Glutamatergic neuron (in vitro differentiated cells): ENCODE measurements at places on chromosomes 12 and 14. TPM values are rescaled to one million over a fixed set of nuclear protein-coding genes. Genes with fewer than 3 reads are reported as not detected.

Gene SYCP3
- total RNA-seq = not detected

DNA sequence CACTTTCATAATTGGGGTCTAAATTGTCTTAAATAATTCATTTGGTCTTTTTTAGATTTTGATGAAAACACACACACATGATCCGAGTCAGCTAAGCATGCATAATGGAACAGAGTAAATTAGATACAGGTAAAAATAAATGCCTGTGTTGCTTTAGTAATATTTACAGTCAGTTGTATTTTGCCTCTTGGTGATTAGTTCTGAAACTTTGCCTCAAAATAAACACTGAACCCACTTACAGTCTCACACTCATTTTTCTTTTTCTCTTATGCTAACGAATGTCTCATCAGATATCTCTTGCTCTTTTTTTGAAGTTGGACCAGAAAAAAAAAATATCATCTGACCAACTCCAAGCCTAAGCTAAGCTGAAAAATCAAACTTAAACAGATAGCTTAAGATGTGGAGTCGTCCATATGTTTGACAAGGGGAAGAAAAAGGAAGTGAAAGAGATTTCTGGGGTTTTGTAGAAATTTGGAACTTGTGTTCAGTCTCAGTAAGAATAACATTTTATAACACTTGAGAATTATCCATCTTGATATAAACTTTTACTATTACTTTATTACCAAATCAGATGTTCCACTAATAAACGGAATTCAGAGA, 592.5 kb downstream of the RPL10L start:
- no peak overlapping the region for H3K27ac ChIP-seq
- DNase-seq = no peak
- H3K4me3 ChIP-seq = no peak overlapping the region
- no peaks in the 10 kb centered on the region for H3K36me3 ChIP-seq

Gene CLEC4D
- not detected for total RNA-seq

Gene LALBA
- total RNA-seq = not detected

DNA sequence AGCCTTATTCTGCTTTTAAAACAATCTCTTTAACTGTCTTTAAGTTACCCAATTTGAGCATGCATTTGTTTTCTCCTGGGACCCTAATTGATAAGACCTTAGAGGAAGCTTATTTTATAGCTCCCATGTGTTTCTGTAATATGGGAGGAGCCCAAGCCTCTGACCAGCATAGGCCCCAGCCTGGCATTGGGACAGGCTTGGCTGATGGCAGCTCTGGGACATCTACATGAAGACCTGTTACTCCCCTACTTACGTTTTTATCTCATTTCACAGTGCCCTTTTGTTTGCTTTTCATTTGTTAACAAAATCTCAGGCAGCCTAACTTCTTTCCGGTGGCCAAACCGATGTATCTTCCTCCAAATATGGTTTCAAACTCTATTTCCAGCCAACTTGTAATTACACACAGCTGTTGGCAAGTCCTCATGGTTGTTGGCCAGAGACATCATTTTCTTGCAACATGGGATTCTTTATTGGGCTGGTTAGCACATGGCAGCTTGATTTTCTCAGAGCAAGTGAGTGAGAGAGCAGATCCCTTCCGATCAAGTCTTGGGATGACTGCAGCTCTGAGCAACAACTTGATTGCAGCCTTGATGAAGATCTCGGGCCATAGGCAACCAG, 1117.5 kb downstream of the AACS start:
- no peaks in the 10 kb centered on the region for H3K4me1 ChIP-seq
- H3K27me3 ChIP-seq = peaks cover 11% of the 10 kb centered on the region

GRCh38 chr14:99546234-99546879, 57.6 kb downstream of the CCDC85C start:
- DNase-seq = no peak
- H3K27ac ChIP-seq = no peak overlapping the region
- peaks cover 18% of the 10 kb centered on the region for H3K27me3 ChIP-seq
- H3K4me1 ChIP-seq = peaks cover 35% of the 10 kb centered on the region
- H3K36me3 ChIP-seq = no peaks in the 10 kb centered on the region
- peak overlapping the region; percentile 51 for H3K4me3 ChIP-seq

GRCh38 chr12:121796855-121797751, 3.6 kb upstream of the RHOF start:
- H3K27me3 ChIP-seq = peaks cover 48% of the 10 kb centered on the region
- peaks cover 7% of the 10 kb centered on the region for H3K36me3 ChIP-seq
- H3K27ac ChIP-seq = peak overlapping the region; percentile 98
- peaks cover 22% of the 10 kb centered on the region for H3K4me1 ChIP-seq

Gene CD163
- total RNA-seq = 20.6 TPM

Gene HCAR2
- total RNA-seq = not detected

DNA sequence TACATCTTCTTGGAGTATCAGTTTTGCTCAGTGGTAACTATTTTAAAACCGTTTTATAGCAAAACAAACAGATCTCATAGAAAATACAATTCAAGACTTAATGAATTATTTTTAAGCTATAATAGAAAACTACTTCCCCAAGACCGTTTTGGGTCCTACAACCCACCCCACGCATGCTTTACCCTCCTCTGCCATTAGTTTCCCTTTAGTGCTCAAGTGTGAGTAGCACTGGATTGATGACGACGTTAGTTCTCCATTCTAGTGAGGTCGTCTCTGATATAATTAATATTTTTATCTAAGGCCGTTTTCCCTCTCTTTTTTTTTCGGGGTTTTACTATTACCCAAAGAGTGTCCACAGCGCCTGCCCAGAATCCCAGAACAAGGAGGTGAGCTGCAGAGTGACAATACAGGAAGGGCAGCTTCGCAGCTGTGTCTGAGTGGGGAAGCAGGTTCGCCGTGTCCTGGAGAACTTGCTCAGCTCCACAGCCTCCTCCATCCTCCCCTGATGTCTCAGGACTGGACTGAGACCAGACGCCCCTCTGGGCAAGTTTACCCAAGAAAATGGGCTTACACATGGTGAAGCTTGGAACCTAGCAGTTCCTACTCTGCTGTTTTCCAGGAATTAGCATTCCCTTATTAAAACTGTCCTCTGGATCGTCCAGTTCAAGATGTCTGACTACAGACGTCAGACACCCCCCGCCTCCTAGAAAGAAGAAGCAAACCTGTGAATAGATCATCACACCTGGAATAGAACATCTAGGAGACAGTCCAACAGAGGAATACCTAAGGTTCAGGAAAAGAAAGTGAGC, 31.9 kb upstream of the MON2 start:
- H3K4me3 ChIP-seq = peak overlapping the region; percentile 62
- H3K4me1 ChIP-seq = no peaks in the 10 kb centered on the region
- H3K36me3 ChIP-seq = no peaks in the 10 kb centered on the region
- no peak for DNase-seq
- no peak overlapping the region for H3K27ac ChIP-seq
- H3K27me3 ChIP-seq = peaks cover 6% of the 10 kb centered on the region

- no peaks in the 10 kb centered on the region for H3K36me3 ChIP-seq
- H3K27ac ChIP-seq = no peak overlapping the region
- H3K4me3 ChIP-seq = peak overlapping the region; percentile 27
- peaks cover 23% of the 10 kb centered on the region for H3K4me1 ChIP-seq
- no peak for DNase-seq
These were observed 1.2 kb upstream of the GIT2 start for GRCh38 chr12:109997393-109997792.

DNA sequence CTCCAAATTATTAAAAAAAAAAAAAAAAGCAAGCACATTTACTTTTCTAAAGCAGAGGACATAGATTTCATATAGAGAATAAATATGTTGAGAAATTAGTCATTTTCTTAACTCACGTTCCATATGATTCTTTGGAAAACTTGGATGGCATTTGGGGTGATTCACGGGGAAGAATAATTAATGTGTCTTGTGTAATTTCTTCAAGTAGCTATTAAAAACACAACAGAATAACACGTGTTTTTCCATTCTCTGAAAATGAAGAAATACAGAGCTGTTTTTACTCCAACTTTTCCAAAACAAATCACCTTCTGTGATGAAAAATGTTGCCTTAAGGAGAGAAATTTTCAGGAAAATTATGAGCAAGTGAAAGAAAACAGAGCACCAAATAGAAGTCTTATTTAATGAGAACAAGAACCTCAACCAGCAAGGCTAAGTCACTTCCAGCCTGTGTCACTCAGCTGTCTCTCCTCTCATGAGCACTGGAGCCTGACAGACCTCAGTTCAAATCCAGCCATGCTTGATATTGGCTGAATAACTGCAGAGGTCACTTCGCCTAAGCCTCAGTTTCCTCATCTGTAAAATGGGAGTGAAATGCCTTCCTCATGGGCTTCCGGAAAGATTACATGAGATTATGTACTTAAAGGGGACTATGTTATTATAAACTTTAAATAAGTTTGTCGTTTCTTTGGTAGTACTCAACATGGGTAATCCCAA, 42.8 kb upstream of the NUAK1 start:
- no peak overlapping the region for H3K4me3 ChIP-seq
- H3K27ac ChIP-seq = no peak overlapping the region
- no peaks in the 10 kb centered on the region for H3K36me3 ChIP-seq
- no peak for DNase-seq

Gene PPP1R36
- total RNA-seq = 2.4 TPM

Gene CACNA2D4
- total RNA-seq = not detected

GRCh38 chr12:127571578-127571977, 695.4 kb upstream of the TMEM132C start:
- DNase-seq = no peak
- H3K4me3 ChIP-seq = no peak overlapping the region
- H3K4me1 ChIP-seq = peaks cover 7% of the 10 kb centered on the region
- peaks cover 22% of the 10 kb centered on the region for H3K27me3 ChIP-seq
- no peak overlapping the region for H3K27ac ChIP-seq
- H3K36me3 ChIP-seq = peaks cover 8% of the 10 kb centered on the region

DNA sequence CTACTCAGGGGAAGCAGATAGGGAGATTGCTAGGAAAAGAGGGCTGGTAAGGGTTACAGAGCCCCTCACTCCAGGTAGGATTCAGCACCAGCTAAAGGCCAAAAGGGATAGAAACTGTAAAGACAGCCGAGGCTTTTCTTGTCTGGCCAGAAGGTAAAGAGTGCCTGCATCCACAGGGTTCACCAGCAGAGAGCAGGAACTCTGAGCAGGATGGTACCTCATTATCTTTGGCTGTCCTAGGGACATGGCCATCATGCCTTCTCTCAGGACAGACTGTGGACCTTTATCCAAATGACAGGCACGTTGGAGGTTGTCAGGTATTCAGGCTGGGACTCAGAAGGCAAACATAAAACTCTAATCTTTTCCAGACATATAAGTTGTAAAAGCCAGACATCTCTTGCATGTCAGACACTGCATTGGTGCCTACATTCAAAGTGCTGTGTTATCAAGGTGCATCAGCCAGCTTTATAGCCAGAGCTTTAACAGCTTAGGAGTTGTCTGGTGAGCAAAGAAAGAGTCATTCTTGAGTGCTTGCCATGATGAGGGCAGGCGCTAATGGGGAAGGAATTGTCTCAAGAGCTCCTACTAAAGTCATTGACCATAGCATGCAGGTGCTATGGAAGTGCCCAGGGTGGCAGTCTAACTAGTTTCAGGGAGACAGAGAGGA, 89.5 kb downstream of the PELI2 start:
- H3K4me1 ChIP-seq = peaks cover 32% of the 10 kb centered on the region
- H3K27ac ChIP-seq = no peak overlapping the region
- no peaks in the 10 kb centered on the region for H3K36me3 ChIP-seq
- H3K4me3 ChIP-seq = no peak overlapping the region

DNA sequence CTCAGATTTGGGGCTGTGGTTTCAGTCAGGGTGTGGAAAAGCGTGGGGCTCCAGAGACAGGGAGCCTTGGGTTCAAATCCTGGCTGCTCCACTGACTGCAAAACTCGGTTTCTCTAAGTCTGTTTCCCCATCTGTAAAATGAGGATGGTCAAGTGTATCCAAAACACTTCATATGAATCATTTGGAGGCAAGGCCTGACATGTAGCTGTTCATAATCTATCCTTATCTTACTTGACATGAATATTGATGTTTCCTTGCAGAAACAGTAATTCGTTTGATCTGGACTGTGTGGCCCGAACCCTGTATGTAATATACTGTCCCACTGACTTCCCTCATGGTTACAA, 1.5 kb upstream of the CCDC63 start:
- H3K36me3 ChIP-seq = no peaks in the 10 kb centered on the region
- H3K27me3 ChIP-seq = peaks cover 2% of the 10 kb centered on the region
- no peak overlapping the region for H3K27ac ChIP-seq
- no peak for DNase-seq
- no peak overlapping the region for H3K4me3 ChIP-seq

DNA sequence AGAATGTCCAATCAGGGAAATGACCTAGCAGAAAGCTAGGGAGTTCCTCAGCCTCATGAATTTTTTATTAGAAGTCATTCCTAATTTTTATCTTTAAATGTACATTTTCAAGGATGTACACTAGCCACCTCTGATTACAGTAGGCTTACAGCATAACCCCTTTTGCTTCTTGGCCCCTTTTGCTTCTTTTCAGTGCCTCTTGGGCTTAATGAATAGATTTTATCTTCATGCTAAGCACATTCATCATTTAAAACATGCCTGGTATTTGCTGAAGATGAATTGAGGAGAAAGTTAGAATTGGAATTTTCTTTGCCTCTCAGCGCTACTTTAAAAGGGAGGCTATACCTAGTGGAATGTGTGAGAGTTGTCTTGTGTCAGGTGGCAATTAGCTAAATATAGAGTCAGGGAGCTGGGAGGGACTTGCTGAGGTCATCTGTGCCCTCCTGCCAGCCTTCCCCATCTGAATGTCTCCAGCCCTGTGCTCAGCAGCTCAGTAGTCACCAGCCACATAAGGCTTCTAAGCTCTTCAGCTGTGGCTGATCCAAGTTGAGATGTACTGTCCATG, 132.1 kb downstream of the SAMD4A start:
- H3K27ac ChIP-seq = no peak overlapping the region
- H3K4me1 ChIP-seq = peaks cover 3% of the 10 kb centered on the region
- no peak for DNase-seq

DNA sequence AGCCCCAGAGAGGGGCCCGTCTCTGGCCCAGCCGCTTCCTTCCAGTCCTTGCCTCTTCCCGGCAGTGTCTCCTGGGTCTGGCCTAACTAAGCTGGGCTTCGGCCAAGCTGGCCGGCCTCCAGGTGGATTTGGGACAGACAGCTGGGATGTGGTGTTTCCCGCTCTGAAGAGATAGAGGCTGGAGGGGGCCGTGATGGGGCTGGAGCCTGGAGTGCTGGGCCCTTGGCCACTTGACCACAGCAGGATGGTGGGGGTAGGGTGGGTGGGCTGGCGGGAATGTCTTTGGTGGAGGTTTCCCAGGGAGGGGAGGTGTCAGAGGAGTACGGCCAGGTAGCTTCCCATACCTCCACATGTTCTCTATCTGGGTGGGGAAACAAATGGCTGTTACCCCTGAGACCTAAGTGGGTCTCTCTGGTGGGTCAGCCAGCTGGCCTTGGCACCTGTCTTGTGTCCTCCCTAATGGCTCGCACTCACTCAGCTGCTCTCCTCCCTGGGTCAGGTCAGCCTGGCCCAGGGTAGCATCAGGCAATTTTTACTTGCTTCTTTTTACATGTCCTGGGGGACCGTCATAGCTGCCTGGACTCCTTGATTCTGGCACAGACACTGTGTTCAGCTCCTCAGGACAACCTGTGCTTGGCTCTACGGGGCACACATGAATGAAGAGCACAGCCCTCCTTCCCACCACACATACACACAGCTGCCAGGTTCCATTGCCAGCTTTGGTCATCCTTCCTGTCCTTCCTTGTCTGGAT, 19.8 kb upstream of the PGF start:
- DNase-seq = no peak
- peaks cover 32% of the 10 kb centered on the region for H3K4me1 ChIP-seq
- peak overlapping the region; percentile 41 for H3K4me3 ChIP-seq
- peaks cover 9% of the 10 kb centered on the region for H3K27me3 ChIP-seq
- H3K27ac ChIP-seq = no peak overlapping the region
- no peaks in the 10 kb centered on the region for H3K36me3 ChIP-seq
